ENCODE measurements at places on chromosomes 16 and 17. TPM values are rescaled to one million over a fixed set of nuclear protein-coding genes. Genes with fewer than 3 reads are reported as not detected.

- no peak for DNase-seq
These were observed 2.7 kb upstream of the MAP2K6 start for GRCh38 chr17:69411766-69412165.

DNA sequence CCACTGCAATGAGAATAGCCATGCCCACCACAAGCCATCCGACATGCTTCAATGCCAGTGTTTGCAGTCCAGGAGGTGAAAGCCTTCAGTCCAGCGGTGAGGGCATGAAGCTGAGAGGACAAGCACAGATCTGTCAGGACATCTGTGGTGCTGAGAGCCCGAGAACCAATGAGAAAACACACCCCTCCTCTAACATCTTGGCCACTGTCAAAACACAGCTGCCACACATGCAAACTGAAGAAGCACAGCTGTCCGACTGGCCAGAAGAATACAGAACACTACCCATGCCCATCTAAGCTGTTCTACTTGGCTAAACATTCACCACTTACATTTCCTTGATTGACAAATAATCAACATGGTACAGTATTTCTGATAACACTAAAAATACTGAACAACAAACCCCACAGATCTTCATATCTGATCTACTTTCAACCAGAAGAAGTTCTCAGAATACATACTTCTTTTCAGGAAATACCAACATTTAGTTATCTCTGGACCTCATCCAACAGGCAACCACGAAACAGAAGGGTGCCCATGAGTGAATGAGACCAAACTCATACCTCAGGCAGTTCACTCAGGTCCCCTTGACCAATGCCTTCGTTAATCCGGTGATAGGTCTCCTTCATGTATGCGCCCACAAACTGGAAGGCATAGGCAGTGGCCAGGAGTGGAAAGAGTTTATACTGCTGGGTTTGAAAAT is 10.2 kb upstream of the FBF1 start:
- DNase-seq, result no peak

DNA sequence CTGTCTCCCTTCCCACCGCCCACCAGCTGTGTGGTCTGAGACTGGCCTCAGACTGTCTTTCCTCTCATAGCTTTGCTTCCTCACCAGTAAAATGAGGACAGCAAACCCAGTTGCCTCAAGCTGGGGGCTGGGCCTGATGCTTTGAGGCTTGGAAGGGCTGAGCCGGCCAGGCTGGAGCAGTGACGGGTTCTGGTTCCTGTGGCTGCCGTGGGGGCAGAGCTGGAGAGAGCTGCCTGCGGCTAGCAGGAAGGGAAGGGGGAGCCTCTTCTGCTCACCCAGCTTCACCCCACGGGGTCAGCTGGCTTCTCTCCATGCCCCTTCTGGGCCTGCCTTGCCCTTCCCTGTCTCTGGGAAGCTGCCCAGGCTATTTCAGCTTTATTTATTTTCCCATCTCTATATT is 23.7 kb downstream of the LASP1 start:
- peak; percentile 88 for DNase-seq

- DNase-seq, result no peak
These were observed 86.6 kb downstream of the SNX11 start for GRCh38 chr17:48194097-48194550.

GRCh38 chr16:82623241-82623640 is 3.5 kb upstream of the CDH13 start:
- no peak for DNase-seq

- no peak for DNase-seq
These were observed 157.1 kb downstream of the RGS9 start for GRCh38 chr17:65294181-65294719.

- DNase-seq, result no peak
These were observed 2.5 kb upstream of the CORO6 start for GRCh38 chr17:29625037-29625750.

DNA sequence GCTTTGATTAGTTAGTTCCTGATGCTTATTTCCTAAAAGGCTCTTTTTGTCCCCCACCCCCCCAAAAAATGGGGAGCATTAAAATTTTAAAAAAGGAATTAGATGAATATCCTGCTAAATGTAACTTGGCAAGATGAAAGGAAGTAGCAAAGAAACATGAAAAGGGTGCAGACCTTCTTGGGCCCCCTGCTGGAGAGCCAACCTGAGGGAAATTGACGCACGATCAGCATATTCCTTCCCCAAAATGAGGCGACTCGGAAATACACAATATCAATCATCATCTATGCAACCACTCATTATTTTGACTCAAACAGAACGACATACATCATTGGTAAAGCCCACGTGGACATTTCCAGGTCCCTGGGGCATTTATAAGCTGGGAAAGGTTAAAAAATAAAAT is 59.7 kb downstream of the GRIN2A start:
- DNase-seq, result no peak

GRCh38 chr17:68423251-68423650 is 34.0 kb downstream of the WIPI1 start:
- no peak for DNase-seq

GRCh38 chr16:76583466-76583865 is 306.3 kb downstream of the CNTNAP4 start:
- no peak for DNase-seq

- DNase-seq, result no peak
These were observed 36.0 kb downstream of the RNF157 start for GRCh38 chr17:76204277-76204676.

- no peak for DNase-seq
These were observed 44.8 kb upstream of the CLEC18B start for GRCh38 chr16:74465851-74466685.

DNA sequence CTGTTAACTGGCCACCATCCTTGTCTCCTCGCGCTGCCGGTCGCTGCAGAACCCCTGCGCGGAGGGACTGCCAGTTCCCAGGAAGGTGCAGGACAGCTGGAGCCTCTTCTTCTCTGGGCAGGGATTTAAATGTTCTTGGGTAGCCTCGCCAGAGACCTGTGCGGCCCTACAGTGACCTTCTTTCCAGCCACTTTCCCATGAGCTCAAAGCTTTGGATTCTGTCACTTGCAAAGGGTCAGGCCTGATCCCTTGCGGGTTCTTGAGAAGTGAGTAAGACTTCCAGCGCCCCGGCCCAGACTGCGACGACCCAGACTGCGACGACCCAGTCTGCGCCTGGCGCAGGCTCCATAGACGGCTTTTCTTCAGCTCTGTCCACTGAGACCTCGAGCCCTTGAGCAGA is 1.4 kb upstream of the SLFN5 start:
- no peak for DNase-seq

- peak; percentile 46 for DNase-seq
These were observed 18.2 kb downstream of the METTL22 start for GRCh38 chr16:8639694-8640093.

- no peak for DNase-seq
These were observed 19.5 kb downstream of the TRAF4 start for GRCh38 chr17:28763137-28763799.

GRCh38 chr16:79284766-79285165 is 315.8 kb downstream of the MAF start:
- no peak for DNase-seq

DNA sequence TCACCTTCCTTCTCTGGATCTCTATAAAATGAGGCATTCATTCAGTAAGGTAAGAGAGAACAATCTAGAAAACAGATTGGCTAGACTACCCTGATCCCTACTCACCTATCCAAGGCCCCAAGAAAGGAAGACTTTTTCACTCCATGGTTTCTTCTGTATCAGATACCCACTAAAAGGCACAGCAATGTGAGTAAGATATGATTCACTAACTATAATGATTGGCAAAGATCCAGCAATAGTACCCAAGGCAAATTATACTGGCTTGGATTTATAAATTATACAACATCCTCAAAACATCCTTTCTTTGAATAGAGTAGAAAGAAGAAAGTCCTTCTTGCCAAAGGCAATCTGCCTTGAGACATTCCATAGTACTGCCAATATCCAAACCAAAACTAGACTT is 1432.0 kb upstream of the GOT2 start:
- no peak for DNase-seq

DNA sequence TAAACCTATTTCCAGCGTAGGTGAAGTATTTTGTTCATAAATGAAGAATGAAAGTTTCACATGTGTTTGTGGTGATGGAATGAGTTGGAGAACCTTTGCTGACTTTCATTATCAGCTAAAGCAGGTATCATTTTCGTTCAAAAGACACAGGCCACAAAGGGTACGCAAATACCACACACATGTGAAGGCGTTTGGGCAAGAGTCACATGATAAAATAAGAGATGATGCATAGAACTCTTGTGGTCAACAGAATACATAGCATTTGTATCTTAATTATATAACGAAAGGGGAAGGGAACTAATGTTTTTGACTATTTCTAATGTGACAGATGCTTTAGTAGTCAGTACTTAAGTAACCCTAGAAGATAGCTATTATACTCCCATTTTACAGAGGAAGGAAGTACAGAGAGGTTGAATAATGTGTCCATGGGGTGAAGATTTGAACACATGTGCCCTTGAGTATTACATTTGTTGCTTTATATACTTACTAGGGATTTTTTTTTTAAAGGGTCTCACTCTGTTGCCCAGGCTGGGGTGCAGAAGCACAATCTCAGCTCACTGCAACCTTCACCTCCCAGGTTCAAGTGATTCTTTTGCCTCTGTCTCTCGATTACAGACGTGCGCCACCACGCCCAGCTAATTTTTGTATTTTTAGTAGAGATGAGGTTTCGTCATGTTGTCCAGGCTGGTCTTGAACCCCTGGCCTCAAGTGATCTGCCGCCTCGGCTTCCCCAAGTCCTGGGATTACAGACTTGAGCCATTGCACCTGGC is 4.8 kb downstream of the RPA1 start:
- DNase-seq, result no peak

- no peak for DNase-seq
These were observed 89.0 kb upstream of the DNAH17 start for GRCh38 chr17:78665952-78666920.

DNA sequence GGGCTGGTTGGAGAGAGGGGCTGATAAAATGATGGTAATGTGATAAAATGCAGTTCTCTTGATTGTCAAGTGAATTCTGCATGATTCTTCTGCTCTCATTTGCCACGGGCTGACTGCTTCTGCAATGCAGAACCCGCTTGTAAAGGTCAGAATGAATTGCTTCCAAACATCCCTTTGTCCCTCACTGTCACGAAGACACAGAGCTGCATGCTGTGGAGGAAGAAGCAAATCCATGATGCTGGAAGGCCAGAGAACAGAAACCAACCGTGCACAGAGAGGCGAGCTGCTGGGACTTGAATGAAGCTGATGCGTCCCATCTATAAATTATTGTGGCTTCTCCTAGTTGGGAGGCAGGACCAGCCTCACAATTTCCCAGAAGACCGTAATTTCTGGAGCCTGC is 171.6 kb downstream of the PRKCB start:
- DNase-seq, result no peak

DNA sequence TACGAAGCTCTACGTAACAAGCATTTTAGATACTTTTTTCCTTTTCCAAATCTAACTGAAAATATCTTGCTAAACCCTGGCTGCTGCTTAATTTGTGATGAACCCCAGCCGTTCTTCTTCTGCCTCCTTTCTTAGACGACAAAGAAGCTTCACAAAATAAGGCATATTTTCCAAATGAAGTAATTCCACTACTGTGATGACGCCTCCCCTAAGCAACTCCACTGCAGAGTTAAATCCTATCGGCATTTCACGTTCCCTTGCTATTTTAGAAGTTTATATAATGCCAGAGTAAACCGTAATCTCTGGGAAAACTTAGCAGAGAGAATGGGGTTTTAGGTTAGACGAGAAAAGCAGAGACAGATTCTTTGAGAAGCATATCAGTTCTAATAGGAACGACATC is 683.1 kb upstream of the SALL1 start:
- DNase-seq, result no peak

DNA sequence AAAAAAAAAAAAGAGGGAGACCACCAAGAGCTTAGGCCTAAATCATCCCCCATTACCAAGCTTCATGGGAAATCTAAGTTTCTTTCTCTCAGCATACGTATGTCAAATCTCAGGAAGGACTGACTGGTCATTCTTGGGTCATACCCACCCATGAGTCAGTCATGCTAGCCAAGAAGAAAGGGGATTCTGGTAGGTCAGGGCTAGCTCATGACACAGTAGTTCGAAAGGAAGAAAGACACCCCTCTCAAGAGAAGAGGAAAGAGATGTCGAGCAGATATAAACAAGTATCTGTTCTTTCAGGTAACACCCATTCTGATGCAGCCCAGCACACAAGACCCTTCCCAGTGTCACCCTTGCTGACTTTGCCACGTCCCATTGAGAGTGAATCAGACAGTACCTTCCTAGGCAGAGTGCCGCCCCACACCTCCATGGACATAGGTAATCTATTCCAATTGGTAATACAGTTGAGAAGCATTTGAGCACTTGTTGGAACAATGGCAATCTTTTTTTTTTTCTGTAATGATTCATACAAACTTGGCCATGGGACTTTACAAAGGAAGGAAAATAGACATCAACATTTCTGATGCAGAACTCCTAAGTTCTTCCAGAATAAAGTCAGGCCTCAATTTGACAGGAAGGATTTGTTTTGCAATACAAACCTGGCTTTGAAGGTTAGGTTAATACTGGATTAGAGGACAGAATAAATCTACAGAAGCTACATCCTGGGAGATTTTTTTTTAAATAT is 38.2 kb downstream of the COPRS start:
- DNase-seq, result peak; percentile 14

- no peak for DNase-seq
These were observed 17.5 kb downstream of the PLA2G10 start for GRCh38 chr16:14676633-14677032.

DNA sequence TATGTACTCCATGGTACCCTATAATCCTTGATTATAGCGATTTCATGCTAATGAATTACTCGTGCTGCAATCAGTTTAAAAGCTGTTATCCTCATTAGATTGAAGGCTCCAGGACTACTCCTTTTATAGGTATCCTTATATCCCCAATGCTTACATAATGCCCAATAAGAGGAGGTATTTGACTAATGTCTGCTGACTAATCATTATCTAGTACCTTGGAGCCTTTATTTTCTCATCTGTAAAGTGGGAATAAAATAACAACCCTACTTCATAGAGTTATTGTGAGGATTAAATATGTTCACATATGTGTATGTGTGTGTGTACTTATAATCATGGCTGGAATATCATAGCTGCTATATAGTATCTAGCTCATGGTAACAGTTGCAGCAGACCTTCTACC is 1031.5 kb downstream of the CDH11 start:
- DNase-seq, result no peak

GRCh38 chr17:65123757-65124675 is 13.2 kb upstream of the RGS9 start:
- DNase-seq, result no peak

- DNase-seq, result no peak
These were observed 43.6 kb upstream of the USP7 start for GRCh38 chr16:9007177-9007794.

Gene DPEP3
- not detected for total RNA-seq

Gene CDRT4
- 4.5 TPM for total RNA-seq

Gene USB1
- 34.1 TPM for total RNA-seq

Gene DOC2A
- total RNA-seq, result 0.28 TPM

Gene TBC1D3H
- not detected for total RNA-seq

Gene CPHXL2
- total RNA-seq, result not detected

Gene PDE6G
- total RNA-seq, result not detected

All from posterior vena cava (tissue), 2 donors.